ENCODE measurements at places on chromosomes 13 and 19.

DNA sequence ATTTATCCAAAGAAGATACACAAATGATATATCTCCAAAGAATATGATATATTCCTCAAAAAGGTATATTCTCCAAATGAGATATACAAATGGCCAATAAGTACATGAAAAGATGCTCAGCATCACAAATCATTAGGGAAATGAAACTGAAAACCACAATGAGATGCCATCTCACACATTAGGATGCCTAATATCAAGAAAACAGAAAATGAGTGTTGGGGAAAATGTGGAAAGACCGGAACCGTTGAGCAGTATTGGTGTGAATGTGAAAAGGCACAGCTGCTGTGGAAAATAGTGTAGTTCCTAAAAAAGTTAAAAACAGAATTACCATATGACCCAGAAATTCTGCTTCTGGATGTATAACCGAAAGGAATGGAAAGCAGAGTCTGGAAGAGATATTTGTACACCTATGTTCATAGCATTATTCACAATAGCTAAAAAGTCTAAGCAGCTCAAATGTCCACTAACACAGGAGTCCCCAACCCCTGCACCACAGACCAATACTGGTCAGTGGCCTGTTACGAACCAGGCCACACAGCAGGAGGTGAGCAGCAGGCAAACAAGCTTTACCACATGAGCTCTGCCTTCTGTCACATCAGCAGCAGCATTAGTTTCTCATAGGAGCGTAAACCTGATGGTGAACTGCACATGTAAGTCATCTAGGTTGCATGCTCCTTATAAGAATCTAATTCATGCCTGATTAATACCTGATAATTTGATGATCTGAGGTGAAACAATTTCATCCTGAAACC, 291.9 kb downstream of the PCDH20 start:
- no peak for DNase-seq

DNA sequence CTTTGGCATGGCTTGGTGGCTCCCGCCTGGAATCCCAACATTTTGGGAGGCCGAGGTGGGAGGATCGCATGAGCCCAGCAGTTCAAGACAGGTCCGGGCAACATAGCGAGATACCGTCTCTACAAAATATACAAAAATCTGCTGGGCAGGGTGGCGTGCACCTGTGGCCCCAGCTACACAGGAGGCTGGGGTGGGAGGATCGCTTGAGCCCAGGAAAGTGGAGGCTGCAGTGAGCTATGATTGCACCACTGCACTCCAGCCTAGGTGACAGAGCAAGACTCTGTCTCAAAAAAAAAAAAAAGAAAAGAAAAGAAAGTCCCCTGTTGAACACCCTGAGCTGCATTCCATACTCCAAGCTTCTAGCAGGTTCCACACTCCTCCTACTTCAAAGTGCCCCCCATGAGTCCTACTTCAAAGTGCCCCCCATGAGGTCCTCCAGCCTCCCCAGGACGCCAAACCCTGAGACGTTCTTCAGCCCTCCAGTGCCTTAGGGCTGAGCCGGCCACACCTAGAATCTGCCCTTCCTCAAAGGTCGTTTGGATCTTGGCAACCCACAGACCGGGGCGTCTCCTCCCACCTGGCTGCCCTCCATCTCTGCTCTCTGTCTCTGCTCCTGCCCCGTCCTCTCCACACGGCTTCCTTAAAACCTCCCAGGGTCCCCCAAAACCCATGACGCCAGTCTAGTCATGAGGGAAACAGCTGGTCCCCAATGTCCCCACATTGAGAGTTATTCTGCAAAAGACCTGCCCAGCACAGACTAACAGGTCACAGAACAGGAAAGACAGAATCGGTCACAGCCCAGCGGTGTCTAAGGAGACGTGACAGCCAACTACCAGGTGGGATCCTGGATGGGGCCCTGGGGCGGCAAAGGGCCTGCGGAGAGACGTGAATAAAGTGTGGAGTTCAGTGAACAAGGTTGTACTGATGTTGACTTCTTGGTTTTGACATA, 4.8 kb downstream of the TJP3 start:
- DNase-seq: no peak

GRCh38 chr19:12485052-12485416, 418 bp upstream of the ZNF709 start:
- no peak for DNase-seq

DNA sequence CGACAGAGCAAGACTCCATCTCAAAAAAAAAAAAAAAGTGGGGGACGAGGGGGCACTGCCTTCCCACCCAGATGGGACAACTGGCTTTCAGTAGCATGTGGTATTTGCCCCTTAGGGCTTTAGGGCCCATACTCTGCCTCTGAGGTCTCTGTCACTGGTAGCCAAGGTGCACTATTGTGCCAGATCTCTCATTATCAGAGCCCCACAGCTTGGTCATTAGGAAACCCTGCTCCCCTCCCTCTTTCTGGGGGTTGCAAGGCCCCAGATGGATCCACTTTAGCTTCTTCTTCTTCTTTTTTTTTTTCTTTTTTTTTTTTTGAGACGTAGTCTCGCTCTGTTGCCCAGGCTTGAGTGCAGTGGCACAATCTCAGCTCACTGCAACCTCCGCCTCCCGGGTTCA, 11.2 kb upstream of the ZNF358 start:
- no peak for DNase-seq

- no peak for DNase-seq
Measured at GRCh38 chr13:42532561-42533335, 41.2 kb upstream of the TNFSF11 start.

GRCh38 chr19:56617531-56617930, 22.4 kb downstream of the ZNF71 start:
- DNase-seq: no peak

DNA sequence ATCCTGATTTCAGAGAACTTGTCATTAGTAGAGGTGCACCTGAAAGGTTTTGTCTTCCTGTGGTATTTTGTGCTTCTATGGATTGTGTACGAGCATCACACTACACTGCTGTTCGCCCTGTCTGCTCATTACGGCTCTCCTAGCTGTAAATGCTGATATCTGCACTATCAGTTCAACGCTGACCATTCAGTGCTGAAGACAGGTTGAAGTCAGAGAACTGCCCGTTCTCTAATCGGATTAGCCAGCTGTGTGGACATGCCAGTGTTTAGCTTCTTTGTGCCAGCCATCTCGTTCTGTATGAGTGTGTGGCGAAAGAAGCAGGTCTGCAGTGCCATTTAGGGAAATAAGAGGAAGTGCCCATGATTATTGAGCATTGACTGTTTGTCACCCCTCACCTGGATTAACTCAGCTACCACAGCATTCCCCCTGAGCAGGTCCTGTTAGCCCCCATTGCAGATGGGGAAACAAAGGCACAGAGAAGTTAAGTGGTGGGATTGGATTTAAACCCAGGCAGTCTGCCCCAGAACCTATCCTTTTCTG, 21.6 kb upstream of the C1QTNF9 start:
- no peak for DNase-seq

- peak; percentile 79 for DNase-seq
Measured at GRCh38 chr13:48233046-48233888, at the start of gene ITM2B. Gene ITM2B (plus strand): TSS chr13:48233206. CDS start chr13:48233361, 155 bp downstream.

DNA sequence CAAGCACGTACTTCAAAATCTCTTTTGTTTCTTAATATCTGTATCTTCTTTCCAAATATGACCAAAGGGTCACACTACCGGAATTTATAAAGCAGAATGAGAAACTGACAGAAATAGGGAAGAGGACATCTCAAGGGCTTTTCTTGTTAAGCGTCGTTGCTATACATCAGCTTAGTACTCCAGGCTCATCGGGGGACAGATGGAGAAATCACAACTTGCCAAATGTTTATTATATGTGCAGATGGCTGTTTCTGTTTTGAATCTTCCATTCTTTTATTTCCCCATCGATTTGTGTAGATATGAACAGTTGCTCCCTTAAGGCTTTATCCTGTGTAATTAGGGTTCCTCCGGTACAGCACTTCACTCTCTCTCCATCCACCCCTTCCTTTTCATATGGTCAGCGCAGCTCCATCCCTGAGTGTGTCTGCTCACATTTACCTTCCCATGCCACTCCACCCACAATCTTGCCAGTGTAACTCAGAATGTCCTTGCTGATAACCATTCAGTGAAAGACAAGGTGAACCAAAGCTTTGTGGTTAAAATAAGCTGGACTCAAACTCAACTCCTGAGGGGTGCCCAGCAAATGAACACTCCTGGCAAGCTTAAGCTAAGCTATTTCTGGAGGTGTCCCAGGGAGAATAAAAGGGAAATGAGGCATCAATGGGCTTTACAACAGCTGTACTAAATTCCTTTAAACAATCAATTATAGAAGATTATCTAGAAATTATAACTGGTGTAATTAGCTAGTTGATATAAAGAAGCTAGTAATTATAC, 51.3 kb downstream of the TBC1D4 start:
- DNase-seq: no peak

DNA sequence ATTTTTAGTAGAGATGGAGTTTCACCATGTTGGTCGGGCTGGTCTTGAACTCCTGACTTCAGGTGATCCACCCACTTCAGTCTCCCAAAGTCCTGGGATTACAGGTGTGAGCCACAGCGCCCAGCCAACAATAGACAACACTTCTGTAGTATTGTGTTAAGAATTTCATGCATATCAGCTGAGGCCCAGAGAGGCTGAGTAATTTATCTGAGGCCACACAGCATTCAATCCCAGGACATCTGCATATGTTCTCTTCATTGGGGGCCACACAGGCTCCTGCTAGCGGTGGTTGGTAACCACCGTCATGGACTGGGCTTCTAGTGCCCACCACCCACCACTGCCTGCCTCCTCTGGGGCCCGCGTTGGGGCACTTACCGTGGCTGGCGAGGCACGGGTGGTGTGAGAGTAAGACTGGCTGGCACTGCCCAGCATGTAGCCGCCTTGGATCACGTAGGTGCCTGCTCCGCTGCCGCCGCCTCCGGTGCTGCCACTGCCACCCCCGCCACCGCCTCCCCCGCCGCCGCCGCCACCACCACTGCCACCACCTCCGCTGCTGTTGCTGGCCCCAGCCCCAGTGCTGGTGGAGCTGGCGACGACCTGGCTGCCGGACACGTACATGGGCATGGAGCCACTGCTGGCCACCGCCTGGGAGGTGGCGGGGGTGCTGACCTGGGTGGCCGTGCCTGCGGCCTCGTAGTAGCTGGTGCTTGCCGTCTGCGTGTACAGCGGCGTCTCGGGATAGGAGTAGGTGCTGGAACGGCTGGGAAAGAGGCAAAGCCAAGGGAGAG, 20.3 kb downstream of the DCAF15 start:
- no peak for DNase-seq

DNA sequence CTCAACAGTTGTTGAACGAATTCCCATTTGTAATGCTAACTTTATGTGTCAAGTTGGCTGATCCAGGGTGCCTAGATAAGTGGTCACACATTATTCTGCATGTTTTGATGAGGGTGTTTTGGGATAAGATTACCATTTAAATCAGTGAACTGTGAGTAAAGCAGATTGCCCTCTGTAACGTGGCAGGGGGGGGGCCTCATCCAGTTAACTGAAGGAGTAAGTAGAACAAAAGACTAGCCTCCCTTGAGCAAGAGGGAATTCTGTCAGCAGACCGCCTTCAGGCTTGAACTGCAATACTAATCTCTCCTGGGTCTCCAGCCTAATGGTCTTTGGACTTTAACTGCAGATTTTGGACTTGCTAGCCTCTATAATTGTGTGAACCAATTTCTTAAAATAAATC, 4.2 kb upstream of the TEX30 start:
- DNase-seq: no peak

GRCh38 chr13:29713839-29714238, 118.4 kb upstream of the SLC7A1 start:
- no peak for DNase-seq

DNA sequence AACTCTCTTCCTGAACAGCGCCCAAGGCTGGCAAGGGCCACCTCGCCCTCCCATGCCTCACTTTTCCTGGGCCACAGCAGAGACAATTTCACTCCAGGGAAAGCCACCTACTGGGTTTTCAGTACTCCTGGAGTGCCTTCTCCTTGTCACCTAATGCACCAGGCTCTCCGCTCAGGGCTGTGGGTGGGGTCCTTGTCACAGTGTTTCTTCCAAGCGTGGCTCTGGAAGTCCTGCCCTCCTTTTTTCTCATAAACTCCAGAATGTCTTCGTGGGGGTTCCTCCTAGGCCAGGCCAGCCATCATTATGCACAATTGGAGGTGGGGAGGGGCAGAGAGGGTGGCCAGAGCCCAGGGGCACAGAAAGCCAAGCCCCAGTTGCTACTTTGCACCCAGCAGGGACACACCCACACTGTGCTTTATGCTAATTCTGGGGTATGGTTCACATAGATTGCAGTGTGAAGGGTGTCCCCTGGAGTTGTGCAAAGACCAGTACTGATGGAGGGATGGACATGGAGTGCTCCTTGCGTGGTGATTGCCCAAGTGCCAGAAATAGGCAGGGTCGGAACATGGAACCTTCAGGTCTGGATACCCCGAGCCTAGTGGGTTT, 78.8 kb downstream of the CHST8 start:
- DNase-seq: no peak

- no peak for DNase-seq
Measured at GRCh38 chr13:75587679-75588078, 38.1 kb downstream of the UCHL3 start.

GRCh38 chr13:47094734-47095434, 198.0 kb upstream of the HTR2A start:
- DNase-seq: no peak

GRCh38 chr19:55119053-55119452, 1.6 kb upstream of the PPP1R12C start:
- no peak for DNase-seq

DNA sequence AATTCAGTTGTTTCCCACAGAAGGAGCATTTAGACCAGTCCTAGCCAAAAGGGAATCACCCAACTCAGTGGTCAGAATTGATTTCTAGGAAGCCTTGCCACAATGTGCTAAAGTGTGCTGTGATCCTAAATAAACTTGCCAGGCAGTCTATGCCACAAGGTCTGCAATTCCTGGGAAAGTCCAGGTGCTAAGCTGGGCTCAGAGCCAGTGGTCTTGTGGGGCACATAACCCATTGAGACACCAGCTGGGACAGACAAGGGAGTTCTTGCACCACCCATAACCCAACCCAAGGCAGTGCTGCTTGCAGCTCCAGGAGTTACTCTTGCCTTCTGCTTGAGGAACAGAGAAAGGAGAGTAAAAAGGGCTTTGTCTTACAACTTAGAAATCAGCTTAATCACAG, 489.5 kb upstream of the SPRY2 start:
- DNase-seq: no peak

- DNase-seq: peak; percentile 37
Measured at GRCh38 chr19:13181747-13182388, 31.7 kb downstream of the IER2 start.

DNA sequence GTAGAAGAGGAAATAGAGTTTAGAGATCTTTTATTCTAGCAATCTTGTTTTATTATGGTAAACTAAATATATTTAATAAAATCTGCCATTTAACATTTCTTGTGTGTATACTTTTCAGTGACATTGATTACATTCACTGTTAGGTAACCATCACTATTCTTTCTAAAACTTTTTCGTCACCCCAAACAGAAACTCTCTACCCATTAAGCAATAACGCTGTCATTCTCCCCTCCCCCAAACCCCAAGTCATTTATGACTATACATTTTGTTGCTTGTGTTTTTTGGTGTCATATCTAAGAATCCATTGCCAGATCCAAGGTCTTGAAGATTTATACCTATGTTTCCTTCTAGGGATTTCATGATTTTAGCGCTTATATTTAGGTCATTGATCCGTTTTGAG, 10.6 kb downstream of the URI1 start:
- no peak for DNase-seq

GRCh38 chr19:28744943-28745342, 468.0 kb downstream of the UQCRFS1 start:
- DNase-seq: no peak

- DNase-seq: no peak
Measured at GRCh38 chr13:38463048-38463447, 113.4 kb downstream of the UFM1 start.

All from anterior cingulate cortex (tissue), 58 donors.